ENCODE measurements at places on chromosomes 11 and 22. TPM values are rescaled to one million over a fixed set of nuclear protein-coding genes. Genes with fewer than 3 reads are reported as not detected.

The FOLR3 gene
- 1.1 TPM for total RNA-seq

The OVOL1 gene
- total RNA-seq, result not detected

The SUSD2 gene
- 4.1 TPM for total RNA-seq

The PLAAT3 gene
- total RNA-seq, result 158 TPM

The USP2 gene
- 13.7 TPM for total RNA-seq

The PAX6 gene
- total RNA-seq, result not detected

The UCP3 gene
- 2.6 TPM for total RNA-seq

The SRSF8 gene
- 65.0 TPM for total RNA-seq

The HBB gene
- 16,523 TPM for total RNA-seq

The FBLN1 gene
- 624 TPM for total RNA-seq

The GPR152 gene
- total RNA-seq, result not detected

The ACTN3 gene
- 0.71 TPM for total RNA-seq

The NXPE2 gene
- 0.71 TPM for total RNA-seq

The XKR3 gene
- not detected for total RNA-seq

DNA sequence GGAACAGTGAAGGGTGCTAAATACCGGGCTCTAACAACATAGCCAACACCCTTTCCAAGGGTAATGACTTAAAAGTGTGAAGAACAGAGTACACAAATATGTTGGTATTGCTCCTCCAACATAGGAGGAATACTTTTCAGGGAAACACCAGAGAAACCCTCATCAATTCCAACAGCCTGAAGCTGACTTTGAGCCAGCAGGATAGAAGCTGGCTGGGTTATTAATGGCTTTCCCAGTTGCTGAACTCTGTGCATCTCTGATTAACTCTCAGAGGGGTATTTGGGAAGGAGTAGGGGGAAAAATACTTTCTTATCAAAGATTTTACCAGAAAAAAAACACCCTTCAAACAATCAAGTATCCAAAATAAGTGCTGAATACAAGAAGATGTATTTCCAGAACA lies 95.6 kb downstream of the AMBRA1 start:
- no peak for DNase-seq

DNA sequence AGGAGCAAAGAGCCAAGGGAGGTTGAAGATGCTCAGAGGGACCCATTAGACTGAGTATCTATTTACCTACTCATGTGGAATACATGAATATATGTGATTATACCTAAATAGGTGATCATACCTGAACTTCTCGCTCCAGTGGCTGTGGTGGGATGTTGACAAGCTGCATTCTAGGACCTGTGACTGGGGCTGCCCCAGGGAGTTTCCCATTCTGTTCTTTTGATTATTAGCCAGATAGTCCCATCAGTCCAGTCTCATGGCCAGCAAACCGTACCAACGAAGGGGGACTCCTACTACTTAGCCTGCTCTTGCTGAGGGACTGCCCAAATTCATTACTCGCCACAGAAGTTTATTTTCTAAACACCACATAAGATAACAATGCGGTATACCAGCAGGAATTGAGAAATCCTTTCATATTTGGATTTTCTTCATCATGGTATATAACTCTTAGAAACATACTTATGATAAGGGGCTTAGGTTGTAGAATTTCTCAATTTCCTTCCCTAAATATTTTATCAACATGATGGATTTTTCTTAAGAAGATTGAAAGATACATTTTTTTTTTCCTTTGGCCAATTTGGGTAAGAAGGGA lies 273.9 kb downstream of the NTM start:
- no peak for DNase-seq

- DNase-seq, result no peak
Measured at GRCh38 chr11:64276653-64277431, 7.6 kb downstream of the BAD start.

- no peak for DNase-seq
Measured at GRCh38 chr11:64694821-64695365, 28.1 kb downstream of the NRXN2 start.

- DNase-seq, result no peak
Measured at GRCh38 chr11:69053546-69054396, 5.0 kb downstream of the TPCN2 start.

GRCh38 chr11:105429096-105429910 lies 180.6 kb upstream of the GRIA4 start:
- no peak for DNase-seq

GRCh38 chr11:103883856-103884255 lies 152.6 kb upstream of the DDI1 start:
- no peak for DNase-seq

GRCh38 chr11:2459796-2460531 lies 15.2 kb downstream of the KCNQ1 start:
- DNase-seq, result peak; percentile 36

DNA sequence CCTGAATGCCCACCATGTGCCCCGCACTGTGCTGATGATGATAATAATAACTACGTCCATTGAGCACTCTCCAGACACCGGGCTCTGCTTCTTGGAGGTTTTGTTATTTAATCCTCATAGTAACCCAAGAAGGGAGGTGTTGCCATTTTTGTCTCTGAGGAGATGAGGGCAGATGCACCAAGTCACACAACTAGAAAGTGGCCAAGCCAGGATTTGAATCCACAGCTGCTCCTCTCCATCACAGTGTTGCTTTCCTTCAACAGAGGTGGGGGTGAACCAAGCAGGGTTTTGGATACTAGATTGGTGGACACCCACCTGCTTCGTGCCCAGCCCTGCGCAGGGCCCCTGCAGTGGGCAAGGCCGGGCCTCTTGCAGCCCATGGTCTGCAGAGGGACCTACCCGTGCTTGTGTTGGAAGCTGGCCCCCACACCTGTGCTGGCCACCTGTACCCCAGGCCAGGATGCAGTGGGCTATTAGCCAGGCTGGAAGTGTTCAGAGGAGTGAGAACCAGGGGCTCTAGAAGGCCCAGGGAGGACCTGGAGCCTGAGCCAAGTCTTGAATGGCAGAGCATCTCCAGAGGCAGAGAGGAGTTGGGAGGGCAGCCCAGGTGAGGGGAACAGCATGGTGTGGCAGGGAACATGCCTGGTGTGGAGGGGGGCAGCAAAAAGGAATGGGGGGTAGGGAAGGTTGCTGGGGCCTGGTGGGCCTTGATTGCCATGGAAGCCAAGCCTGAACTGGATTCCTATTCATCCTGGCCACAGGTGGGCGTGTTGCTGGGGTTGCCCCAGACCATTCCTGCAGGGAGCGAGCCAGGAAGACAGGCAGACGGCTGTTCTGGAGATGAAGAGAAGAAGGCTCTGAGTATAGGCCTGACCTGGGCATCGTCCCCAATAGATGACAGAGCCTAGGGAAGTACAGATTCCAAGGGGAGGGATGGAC lies 2.7 kb upstream of the DPP3 start:
- no peak for DNase-seq

GRCh38 chr11:76664578-76665061 lies 5.9 kb downstream of the LRRC32 start:
- peak; percentile 35 for DNase-seq

GRCh38 chr11:119842731-119843130 lies 113.7 kb upstream of the NECTIN1 start:
- no peak for DNase-seq

GRCh38 chr22:47806894-47807293 lies 1044.4 kb downstream of the TBC1D22A start:
- DNase-seq, result no peak

DNA sequence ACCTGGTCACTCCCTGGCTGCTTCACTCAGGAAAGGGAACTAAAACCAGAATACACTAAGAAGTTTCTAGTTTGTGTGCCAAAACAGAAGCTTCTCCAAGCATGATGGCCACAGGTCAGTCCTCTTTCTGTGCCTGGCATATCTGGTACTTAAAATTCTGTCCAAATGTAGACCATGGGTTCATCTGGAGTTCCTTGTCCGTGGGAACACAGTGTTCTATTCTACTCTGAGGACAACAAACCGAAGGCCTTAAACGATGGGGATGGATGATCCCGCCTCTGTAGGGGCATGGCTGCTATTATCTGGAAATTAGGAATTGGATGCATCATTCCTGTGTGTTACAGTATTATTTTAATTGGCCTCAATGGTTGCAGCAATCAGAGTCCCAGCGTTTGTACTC lies 6.1 kb upstream of the DLAT start:
- no peak for DNase-seq

DNA sequence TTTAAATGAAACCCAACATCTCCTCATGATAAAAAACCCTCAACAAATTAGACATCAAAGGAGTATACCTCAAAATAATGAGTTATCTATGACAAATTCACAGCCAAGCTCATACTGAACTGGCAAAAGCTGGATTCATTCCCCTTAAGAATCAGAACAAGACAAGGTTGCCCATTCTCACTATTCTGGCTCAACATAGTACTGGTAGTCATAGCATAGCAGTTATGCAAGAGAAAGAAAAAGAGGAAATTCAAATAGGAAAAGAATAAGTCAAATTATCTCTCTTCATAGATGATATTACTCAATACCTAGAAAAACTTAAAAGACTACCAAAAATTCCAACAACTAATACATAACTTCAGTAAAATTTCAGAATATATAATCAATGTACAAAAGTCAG lies 29.4 kb upstream of the XKR3 start:
- DNase-seq, result no peak

DNA sequence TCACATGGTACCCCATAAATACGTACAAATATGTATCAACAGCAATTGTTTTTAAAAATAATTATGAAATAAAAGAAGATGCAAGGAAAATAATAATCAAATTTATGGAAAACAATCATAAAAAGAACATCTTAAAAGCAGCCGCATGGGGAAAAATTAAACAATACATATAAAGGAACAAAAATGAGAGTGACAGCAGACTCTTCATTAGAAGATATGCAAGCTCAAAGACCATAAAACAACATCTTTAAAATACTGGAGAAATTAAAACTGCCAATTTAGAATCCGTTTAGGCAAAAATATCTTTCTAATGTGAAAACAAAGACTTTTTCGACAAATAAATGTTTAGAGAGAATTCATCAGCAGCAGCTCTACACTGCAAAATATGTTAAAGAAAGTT lies 190.6 kb upstream of the C11orf58 start:
- DNase-seq, result no peak

DNA sequence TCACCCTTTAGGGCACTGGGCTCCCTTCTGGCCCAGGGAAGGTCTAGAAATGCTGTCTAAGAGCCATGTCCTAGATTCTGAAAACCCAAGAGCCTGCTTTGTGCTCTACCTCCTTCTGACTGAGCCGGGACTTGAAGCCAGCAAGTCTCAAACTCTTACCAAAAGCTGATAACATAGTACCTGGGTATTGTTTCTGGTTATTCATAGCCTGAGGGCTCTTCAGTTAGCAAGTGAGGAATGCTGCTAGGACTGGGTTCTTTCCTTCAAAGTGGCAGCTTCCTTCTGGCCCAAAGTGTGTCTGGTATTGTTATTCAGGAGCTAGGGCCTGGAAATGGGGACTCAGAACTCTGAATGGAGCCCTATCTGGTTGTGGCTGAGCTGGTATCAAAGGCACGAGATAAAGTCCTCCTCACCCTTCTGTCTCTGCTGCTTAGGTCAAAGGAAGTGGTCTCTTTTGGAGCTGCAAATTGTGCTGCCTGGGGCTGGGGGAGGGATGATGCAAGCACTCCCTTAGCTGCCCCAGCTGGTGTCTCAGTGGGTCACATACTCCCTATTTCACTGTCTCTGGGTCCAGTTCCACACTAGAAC lies 696.0 kb upstream of the CCDC179 start:
- no peak for DNase-seq

DNA sequence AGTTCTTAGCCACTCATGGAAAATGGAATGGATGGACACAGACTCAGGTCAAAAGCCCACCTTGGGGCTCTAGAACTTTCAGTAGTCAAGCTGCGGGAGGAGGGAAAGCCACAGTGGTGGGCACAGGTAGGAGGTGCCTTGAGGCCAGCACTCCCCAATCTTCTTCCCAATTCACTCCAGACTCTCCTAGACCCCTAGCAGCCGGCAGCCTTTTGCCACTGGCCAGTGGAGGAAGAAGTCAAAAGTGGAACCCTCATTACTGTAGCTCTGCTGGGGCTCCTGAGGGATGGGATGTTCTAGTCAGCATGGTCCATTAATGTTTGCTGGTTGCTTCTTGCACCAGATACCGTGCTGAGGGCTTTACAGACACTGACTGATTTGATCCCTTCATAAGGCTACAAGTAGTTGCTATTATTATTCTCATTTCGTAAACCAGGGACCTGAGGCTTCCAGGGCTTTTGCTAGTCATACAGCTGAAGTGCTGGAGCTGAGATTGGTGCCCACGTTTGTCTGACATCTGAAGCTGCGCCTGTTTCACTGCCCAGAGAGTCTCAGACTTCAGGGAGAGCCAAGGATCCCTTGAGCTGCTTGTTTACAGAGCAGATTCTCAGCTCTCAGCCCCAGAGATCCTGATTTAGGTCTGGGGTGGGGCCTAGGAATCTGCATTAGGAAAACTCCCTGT lies 1.1 kb downstream of the UCP3 start:
- no peak for DNase-seq
